HFF-Myc (cell line): ENCODE measurements at places on chromosomes 13 and 19.
A peak's percentile ranks its signal among the peaks of the same experiment; 100 is the strongest.

- DNase-seq = no peak
Measured at GRCh38 chr13:65368832-65369231, 1861.3 kb downstream of the PCDH9 start.

DNA sequence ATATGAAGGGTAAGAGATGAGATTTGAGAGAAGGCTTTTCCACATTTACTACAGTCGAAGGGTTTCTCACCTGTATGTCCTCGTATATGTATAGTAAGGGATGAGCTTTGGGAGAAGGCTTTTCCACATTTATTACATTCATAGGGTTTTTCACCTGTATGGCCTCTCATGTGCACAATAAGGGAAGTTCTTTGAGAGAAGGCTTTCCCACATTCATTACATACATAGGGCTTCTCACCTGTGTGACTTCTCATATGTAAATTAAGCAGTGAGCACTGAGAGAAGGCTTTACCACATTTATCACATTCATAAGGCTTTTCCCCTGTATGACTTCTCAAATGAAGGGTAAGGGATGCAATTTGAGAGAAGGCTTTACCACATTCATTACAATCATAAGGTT is 41.8 kb downstream of the ZNF527 start:
- DNase-seq = no peak

GRCh38 chr19:33785795-33786194 is 10.9 kb upstream of the KCTD15 start:
- DNase-seq = no peak

- no peak for DNase-seq
Measured at GRCh38 chr13:106340249-106340648, 195.2 kb downstream of the EFNB2 start.

DNA sequence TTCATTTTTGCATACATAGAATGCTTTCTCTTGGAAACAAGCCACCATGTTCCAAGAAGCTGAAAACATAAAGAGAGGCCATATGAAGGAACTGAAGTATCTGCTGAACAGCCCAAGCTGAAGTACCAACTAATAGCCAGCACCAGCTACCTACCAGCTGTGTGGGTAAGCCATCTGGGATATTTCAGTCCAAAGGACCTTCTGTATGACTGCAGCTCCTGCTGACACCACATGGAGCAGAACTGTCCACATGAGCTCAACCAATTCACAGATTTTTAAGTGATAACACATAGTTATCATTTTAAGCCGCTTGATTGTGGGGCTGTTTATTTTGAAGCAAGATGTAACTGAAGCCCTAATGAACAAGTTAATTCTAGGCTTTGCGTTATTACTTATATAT is 621.1 kb upstream of the KLHL1 start:
- no peak for DNase-seq

GRCh38 chr13:25616674-25617073 is 244.9 kb downstream of the ATP8A2 start:
- DNase-seq = no peak

DNA sequence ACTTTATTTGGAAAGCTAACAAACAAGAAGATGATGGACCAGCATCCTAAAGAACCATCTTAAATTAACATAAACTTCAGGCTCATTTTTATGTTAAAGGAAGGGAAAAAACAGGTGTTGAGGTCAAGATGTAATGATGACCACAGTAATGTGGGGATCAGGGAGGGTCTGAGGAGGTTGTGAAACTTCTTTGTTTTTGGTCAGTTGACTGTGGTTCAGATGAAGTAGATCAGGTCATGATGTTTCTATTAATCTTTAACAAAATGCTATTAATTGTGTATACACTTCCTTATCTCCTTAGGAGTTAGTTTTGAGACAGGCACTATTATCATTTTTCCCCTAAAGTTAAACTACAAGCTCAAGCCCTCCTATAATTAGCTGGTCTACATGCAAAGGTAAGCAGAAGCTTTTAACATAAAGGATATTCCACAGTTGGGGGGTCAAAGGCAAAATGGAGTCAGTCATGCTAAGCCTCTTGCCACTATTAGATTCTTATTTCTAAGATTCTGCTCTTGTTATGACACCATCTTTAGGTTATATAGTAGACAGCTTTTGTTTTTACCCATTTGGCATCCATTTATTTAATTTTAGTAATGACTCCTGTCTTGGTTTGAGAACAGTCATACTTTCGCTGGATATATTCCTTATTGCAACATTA is 800.1 kb upstream of the PCDH9 start:
- DNase-seq = no peak

DNA sequence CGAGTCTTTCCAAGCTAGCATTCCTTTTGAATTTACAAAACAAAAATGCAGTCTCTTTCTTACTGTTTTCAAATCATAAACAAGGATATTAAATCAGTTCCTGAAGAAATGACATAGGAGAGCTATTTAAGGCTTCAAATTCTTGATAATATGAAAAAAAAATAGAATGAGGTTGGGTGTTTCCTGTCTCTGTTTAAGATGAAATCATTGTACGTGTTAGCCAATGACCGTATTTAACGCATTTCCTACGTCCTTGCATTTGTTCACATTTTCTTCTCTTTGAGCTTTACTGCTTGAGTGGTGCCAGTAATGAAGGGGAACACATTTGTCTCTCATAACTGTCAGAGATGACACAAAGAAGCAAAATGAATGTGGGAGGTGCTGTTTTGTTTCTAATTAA is 821.3 kb downstream of the DIAPH3 start:
- DNase-seq = no peak

GRCh38 chr19:35209646-35210045 is 18.9 kb downstream of the FAM187B start:
- DNase-seq = no peak

- no peak for DNase-seq
Measured at GRCh38 chr13:113996912-113997745, 23.3 kb upstream of the C13orf46 start.

GRCh38 chr13:66409542-66409941 is 820.6 kb downstream of the PCDH9 start:
- no peak for DNase-seq

- DNase-seq = no peak
Measured at GRCh38 chr19:2483084-2483483, 7.2 kb downstream of the GADD45B start.

- no peak for DNase-seq
Measured at GRCh38 chr19:2113439-2114211, 16.9 kb downstream of the IZUMO4 start.

GRCh38 chr19:37928527-37929286 is 21.7 kb downstream of the SIPA1L3 start:
- DNase-seq = no peak

DNA sequence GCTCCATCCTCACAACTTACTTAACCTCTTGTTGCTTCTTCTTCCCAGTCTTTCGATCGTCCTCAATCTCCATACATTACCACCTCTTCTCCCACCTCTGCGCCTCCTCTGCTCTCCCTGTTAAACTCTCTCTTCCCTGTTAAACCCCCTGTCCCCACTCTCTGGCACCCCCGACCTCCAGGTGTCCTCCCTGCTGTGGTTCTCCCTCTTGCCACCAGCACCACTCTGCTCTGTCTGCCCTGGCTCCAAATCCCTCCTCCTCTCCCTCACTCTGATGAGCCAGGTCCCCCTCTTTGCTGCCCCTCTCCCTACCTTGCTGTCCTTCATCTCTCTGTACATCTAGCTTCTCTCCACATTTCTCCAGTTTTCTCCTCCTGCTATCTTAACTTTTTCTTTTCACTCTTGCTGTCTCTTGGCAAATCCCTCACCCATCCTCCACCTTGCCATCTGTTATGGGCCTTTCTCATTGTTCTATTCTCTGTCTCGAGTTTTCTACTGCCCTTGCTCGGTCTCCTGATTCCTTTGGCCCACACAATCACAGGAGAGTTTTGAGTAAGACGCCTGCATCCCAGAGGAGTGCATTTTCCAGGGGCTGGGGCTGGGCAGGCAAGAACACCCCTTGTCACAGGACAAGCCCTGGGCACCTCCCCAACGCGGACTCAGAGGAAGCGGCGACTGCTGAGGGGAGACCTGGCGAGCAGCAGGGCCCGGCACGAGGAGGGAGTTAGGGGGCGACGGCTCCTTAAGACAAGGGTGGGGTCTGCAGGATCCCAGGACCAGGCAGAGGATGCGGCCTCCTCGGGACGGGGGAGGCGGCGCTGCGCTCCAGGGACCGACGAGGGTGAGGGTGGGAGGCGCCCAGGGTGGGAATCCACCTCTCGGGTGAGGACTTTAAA is 21.4 kb upstream of the ERVV-1 start:
- DNase-seq = no peak

DNA sequence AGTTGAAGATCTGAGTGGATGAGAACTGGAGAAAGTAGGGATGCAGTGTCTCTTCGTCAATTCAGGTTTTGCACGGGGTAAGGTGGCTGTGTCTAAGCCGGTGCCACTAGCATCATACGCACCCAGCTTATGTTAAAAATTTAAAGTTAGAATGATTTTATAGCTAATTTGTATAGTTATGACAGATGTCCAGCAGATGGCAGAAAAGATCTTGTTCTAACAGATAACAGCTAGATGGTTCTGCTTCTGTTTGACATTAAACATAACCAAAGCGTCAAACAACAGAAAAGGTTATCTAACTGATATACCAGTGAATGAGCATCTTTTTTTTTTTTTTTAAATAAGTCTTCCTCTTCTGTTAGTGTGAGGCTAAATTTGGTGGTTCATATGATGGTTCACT is 18.8 kb upstream of the EDDM13 start:
- DNase-seq = peak; percentile 25

DNA sequence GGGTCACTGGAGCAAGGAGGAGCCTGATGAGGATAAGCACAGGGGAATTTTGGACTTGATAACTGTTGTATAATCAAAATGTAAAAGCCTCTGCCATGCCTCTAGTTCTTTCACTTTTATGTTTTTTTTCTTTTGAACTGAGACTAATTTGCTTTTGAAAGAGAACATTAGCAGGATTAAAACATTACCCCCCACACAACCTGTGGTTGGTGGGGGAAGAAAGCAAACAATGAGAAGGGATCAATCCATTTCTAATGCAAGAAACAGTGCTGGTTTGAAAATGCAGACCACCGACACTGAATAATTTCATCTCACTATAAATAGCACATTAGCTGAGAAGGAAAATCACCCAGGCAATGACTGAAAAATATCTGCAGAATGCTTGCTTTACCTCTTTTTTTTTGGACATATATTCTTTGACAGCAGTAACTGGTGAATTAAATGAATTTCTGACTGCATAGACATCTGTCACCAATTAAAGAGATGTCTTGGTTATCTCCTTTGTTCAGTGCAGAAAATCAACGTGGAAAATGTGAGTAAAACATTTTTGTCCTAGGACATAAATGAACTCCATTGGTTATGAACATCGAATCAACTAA is 48.6 kb upstream of the TRPC4 start:
- no peak for DNase-seq

- DNase-seq = no peak
Measured at GRCh38 chr13:70162141-70162540, 53.9 kb upstream of the KLHL1 start.

GRCh38 chr13:25249001-25249543 is 38.2 kb downstream of the MTMR6 start:
- peak; percentile 31 for DNase-seq

GRCh38 chr13:22175241-22175640 is 504.4 kb downstream of the FGF9 start:
- DNase-seq = no peak

DNA sequence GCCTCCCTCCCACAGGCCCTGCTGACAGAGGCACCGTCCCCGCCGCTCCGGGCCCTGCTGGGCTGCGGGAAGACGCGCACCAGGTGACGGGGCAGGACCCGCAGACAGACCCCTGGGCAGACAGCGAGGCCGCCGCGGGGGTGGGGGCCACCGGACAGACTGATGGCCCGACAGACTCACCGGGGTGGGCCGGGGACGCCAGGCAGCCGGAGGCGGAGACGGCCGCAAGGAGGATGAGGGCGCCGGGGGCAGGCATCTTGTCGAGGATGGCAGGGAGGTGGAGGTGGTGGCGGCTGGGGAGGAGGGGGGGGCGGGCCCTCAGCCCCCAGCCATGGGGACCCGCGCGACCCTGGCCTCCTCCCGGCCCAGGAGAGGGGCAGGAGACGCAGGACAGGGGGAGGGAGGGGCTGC is 309 bp downstream of the LMTK3 start:
- no peak for DNase-seq

- no peak for DNase-seq
Measured at GRCh38 chr19:17125728-17126677, 50.4 kb downstream of the MYO9B start.

- no peak for DNase-seq
Measured at GRCh38 chr13:20363603-20364002, 131.5 kb upstream of the GJB6 start.

- no peak for DNase-seq
Measured at GRCh38 chr13:41345914-41346589, 35.0 kb downstream of the NAA16 start.

GRCh38 chr13:29817604-29818378 is 32.6 kb downstream of the UBL3 start:
- no peak for DNase-seq

DNA sequence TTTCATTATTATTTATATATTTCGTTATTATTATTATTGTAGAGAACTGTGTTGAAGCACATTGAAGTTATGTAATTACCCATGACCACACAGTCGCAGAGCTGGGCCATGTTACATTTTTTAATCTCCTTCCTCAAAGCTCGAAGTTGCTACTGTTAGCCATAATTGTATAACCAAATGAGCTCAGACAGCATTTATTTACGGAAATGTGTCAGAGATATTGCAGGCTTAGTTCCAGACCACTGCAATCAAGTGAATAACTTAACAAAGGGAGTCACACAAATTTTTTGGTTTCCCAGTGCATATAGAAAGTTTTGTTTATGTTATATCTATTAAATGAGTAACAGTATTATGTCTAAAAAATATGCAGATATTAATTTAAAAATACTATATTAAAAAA is 147.1 kb upstream of the SLITRK1 start:
- no peak for DNase-seq

- DNase-seq = no peak
Measured at GRCh38 chr13:106155411-106155810, 380.1 kb downstream of the EFNB2 start.

- DNase-seq = peak; percentile 62
Measured at GRCh38 chr19:35963514-35963913, 27.3 kb downstream of the LRFN3 start.

- no peak for DNase-seq
Measured at GRCh38 chr13:101415358-101416174, 742 bp downstream of the NALCN start.

- no peak for DNase-seq
Measured at GRCh38 chr19:5046339-5047039, 77.6 kb downstream of the KDM4B start.

- no peak for DNase-seq
Measured at GRCh38 chr19:39401549-39402345, 4.9 kb upstream of the ZFP36 start.

- no peak for DNase-seq
Measured at GRCh38 chr13:97109256-97109655, 112.9 kb upstream of the MBNL2 start.

GRCh38 chr13:48741377-48741776 is 87.6 kb downstream of the CYSLTR2 start:
- peak; percentile 38 for DNase-seq

DNA sequence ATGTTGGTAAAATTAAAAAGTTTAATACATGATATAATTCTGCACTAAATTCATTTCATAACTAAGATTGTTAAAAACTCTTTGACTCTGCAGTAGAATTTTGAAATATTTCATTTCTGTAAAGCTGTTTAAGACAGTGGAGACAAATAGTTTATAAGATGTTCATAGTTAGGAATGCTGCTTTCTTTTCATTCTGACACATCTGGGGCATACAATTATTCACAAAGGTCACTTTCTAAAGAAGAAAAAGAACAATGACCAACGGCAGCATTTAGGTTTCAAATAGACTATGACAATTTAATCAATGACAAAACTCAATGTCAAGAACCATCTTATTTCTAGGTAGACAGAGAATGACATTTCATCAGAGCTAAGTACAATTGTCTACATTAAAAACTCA is 1422.1 kb downstream of the PCDH9 start:
- no peak for DNase-seq

GRCh38 chr19:8334458-8335342 is 8.4 kb downstream of the KANK3 start:
- no peak for DNase-seq
